ENCODE measurements at places on chromosomes 16 and 17.
A peak's percentile ranks its signal among the peaks of the same experiment; 100 is the strongest.

GRCh38 chr16:5166486-5166885 lies 68.9 kb upstream of the EEF2KMT start:
- DNase-seq: no peak

- no peak for DNase-seq
Measured at GRCh38 chr16:55009581-55009980, 78.9 kb downstream of the IRX5 start.

GRCh38 chr17:4544951-4545216 lies 10.3 kb downstream of the MYBBP1A start:
- no peak for DNase-seq

GRCh38 chr17:16122697-16123434 lies 92.5 kb downstream of the NCOR1 start:
- DNase-seq: no peak

DNA sequence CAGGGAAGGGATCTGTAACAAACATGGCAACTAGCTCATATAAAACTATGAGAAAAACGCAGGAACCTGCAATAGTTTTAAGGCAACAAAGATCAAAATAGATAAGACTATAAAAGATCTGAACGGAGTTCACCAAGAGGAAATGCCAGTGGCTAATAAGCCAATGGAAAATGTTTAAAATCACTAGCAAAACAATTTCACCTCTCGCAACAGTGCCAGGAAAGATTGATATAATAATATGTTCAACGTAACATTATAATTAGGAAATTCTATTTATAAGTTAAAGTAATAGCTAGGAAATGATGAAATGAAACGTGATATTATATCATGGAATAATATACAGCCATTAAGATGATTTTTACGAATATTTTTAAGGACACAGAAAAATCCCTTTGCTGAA lies 16.0 kb downstream of the MRC2 start:
- DNase-seq: no peak

DNA sequence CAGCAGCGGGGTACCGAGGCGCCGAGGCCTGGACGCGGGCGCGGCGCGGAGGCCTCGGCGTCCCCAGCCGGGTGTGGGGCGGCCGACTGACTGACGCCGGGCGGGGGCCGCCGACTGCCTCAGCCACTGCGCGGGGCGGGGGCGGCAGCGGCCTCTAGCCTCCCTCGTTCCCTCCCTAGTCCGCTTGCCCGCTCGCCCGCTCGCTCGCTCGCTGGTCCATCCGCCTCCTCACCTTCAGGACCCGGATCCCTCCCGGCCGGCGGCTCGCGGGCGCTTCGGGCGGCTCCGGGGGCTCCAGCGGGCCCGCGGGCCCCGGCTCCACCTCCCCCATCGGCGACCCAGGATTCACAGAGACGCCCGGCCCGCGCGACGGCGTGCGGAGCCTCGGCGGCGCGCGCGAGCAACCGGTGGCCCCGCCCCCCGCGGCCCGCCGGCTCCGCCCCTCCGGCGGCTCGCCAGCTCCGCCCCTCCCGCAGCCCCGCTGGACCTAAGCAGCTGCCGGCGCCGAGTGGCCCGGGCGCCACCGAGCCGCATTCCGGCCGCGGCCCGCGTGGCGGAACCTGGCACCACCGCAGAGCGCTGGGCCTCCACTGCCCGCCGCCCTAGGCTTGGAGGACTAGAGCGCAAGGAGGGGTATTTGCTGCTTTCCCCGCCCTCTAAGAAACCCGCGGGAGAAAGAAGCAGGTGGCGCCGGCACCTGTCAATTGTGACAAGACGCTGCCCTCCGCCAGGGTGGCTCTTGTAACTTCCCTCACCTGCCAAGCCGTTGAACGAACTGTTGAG lies 773 bp downstream of the PHLPP2 start:
- peak; percentile 47 for DNase-seq

DNA sequence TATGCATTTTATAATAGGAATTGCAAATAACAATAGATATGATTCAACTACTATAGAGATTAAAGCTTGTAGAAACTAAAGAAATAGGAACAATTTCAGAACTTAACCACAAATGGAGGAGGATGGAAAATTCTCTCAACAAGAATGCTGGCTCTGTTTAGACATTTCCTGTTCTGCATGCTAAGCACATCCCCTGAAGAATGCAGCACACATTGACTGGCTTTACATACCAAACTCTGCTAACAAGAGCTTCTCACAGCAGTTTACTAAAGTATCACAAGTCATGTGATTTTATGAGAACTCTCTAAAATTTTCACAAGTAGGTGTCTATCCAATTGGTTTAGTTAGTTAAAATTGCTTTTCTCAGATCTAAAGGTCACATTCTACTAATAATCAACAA lies 85.2 kb downstream of the SPAG9 start:
- DNase-seq: peak; percentile 87

- DNase-seq: no peak
Measured at GRCh38 chr17:73847952-73848351, 203.7 kb upstream of the SDK2 start.

DNA sequence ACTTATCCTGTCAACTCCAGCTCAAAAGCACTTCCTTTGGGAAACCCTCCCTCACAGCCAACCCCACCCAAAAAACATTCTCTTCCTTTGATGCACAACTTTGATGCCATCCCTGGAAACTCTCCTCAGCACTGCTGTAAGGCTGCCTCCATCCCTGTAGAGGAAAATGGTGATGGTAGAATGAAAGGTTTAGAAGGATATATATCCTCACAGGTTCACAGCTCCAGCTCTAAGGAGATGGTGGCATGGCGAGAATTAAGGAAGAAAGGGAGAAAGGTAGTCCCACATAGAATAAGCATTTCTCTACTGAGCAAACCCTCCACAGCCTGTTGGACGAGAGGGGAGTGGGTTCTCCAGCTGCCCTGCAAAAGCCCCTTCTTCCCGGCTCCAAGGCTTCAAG lies 2.2 kb upstream of the DLX4 start:
- no peak for DNase-seq

DNA sequence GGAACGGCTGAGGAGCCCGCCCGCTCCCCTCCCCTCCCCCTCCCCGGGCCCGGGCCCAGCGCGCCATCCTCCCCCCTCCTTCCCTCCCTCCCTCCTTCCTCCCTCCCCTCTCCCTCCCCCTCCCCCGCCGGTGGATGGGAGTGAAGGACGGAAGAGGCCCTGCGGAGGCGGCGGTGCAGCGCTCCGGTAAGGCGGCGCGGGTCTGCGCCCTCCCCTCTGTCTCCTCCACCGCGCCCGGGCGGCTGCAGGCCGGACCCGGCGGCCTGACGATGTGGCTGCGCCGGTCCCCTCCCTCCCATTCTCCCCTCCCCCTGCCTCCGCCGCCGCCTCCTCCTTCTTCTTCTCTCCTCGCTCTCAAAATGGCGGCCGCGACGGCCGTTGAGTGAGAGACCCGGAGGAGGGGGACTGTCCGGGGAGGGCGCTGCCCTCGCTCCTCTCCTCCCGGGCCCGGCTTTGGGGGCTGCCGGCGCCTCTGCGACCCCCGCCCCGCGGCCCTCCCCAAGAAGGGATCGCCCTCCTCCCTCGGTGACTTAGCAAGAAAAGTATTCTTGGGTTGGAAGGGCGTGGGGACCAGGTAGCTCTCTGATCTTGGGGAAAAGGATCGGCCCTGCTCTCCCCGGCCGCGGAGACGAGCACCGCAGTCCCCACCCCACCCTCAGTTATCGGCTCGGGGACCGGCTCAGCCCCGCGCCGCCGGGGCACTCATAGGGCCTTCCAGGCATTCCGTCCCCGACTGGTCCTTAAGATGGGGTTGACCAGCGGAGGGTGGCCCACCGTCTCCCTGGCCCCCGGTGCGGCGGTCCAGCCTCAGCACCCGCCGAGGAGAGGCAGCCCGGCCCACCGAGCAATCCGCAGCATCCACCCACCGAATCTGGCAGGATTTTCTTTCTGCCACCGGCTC lies 617 bp downstream of the PAFAH1B1 start:
- peak; percentile 79 for DNase-seq

- DNase-seq: peak; percentile 38
Measured at GRCh38 chr16:88533932-88534637, 36.1 kb upstream of the ZC3H18 start.

DNA sequence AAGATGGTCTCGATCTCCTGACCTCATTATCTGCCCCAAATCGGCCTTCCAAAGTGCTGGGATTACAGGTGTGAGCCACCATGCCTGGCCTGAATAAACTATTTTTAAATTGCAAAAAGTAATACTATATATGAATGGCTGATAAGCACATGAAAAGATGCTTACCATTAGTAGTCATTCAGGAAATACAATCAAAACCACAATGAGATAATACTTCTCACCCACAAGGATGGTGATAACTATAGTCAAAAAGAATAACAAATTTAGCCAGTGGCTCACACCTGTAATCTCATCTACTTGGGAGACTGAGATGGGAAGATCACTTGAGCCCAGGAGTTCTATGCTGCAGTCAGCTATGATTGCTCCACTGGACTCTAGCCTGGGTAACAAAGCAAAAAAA lies 2.4 kb upstream of the TACO1 start:
- no peak for DNase-seq

GRCh38 chr16:23742766-23743165 lies 12.1 kb upstream of the CHP2 start:
- no peak for DNase-seq

DNA sequence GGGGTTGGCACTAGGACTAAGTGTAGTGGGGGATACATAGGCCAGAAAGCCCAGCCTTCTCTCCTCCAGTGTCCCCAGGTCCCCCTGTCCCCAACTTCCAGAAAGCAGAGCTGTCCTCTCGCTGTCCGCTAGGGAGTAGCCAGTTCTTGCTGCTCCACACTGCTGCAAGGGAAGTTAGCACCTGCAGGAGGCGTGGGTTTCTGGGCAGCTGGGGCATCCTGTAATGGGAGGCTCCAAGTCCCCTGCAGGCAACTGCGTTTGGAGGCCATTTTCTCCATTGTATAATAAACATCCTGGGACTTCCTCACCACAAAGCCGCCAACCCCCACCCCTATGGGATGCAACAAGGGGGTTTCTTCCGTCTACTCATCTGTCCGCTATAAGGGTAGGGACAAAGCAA lies 1.7 kb downstream of the RPRML start:
- no peak for DNase-seq

DNA sequence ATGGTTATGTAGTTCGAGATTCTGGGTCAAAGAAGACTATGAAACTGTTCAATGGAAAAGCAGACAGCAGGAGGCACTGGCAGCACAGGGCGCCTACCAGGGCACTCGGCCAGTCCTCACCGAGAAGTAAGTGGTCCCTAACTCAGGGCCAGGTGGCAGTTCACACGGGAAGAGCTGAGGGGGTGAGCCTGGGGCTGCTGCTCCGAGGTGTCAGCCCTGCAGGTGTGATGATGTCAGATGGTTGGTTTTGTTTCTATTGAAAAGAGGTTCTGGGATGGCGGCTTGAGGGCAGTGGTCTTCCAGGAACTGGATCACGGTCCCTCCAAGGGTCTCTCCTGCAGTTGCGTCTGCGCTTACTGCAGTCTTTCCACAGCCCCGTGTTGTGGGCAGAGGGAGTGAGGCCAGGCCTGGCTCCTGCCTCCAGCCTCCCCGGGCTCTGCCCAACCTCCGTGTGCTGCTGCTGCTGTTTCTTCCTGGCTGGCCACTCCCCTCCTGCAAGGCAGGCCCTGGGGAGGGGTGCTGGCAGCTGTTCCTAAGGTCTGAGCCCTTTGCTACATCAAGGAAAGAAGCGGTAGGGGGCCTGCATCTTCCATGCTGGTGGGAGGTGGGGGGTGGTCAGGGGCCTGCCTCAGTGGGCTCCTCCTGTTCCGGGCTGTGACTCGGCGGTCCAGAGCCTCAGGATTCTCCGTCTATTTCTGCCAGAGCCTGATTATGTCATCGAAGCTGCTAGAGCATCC lies 22.6 kb downstream of the RNF213 start:
- DNase-seq: no peak

GRCh38 chr16:72210555-72210954 lies 38.6 kb upstream of the PMFBP1 start:
- DNase-seq: no peak

DNA sequence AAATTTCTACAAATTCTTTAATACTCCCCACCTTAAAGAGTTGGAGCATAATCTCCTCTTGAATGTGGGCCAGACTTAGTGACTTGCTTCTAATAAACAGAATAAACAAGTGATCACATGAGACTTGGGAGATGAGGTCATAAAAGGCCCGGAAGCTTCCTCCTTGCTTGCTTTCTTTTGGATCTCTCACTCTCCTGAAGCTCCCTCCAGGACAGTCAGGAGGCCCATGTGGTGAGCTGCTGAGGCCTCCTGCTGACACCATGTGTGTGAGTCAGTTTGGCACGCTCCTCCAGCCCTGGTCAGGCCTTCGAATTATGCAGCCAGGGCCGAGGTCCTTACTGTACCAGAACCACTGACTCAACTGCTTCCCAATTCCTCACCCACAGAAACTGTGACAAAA lies 53.2 kb downstream of the NDEL1 start:
- peak; percentile 97 for DNase-seq

- no peak for DNase-seq
Measured at GRCh38 chr17:59456428-59456827, 109.0 kb upstream of the DHX40 start.

GRCh38 chr17:3659541-3660111 lies 8.8 kb downstream of the TAX1BP3 start:
- DNase-seq: peak; percentile 90

DNA sequence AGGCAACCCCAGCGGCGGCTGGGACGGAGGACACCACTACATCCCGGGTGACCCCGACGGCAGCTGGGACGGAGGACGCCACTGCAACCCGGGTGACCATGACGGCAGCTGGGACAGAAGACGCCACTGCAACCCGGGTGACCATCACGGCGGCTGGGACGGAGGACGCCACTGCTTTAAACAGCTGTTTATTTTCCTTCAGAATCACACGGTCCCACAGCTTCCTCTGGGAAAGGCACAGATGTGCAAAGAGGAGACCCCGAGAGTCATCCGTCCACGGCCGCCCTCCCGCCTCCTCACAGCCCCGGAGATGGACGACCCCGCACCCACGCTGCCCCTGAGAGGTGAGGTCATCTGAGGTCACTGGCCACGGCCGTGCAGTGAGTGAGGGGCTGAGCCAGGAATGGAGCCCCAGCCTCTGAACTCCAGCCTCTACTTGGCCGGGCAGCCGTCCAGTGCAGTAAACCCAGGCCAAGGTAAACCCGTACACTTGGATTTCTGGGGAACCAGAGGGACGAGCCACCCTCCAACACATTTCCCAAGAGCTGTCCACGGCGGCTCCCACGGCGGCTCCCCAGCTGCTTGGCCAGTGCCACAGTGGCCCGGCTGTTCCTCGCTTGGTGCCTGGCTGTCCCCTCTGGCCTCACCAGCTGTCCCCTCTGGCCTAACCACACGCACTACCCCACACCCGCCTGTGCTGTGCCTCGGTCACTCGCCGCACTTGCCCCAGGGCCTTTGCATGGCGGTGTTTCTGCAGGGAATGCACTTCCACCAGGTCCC lies 43.2 kb upstream of the PABPN1L start:
- no peak for DNase-seq

GRCh38 chr16:23187341-23187740 lies 4.8 kb downstream of the SCNN1G start:
- DNase-seq: no peak

DNA sequence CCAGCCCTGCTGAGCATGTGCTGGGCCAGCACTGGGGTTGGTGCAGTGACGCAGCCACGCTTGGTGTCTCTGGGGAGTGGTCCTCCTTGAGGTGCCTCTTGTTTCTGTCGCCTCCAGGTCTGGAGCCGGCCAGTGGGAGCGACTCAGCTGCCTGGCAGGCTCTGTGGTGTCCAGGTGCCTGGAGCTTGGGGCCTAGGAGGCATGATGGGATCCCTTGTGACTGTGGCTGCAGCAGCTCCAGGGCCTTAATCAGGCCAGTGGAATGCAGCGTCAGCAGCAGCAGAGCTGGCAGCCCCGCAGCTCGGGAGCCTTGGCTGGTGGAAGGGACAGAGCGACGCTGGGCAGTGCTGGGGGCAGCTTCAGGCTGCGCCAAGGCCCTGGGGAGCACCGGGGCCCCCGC lies 74.7 kb upstream of the CIBAR2 start:
- peak; percentile 55 for DNase-seq

- DNase-seq: no peak
Measured at GRCh38 chr16:67327743-67328142, 1.1 kb downstream of the LRRC36 start.
